ENCODE measurements at places on chromosomes 6 and 20.

GRCh38 chr6:148492654-148493290 lies 150.1 kb downstream of the SASH1 start:
- no peak for DNase-seq

- DNase-seq, result no peak
Measured at GRCh38 chr6:149065658-149066556, 251.6 kb upstream of the TAB2 start.

- no peak for DNase-seq
Measured at GRCh38 chr6:166306378-166307081, 1.7 kb downstream of the PRR18 start.

DNA sequence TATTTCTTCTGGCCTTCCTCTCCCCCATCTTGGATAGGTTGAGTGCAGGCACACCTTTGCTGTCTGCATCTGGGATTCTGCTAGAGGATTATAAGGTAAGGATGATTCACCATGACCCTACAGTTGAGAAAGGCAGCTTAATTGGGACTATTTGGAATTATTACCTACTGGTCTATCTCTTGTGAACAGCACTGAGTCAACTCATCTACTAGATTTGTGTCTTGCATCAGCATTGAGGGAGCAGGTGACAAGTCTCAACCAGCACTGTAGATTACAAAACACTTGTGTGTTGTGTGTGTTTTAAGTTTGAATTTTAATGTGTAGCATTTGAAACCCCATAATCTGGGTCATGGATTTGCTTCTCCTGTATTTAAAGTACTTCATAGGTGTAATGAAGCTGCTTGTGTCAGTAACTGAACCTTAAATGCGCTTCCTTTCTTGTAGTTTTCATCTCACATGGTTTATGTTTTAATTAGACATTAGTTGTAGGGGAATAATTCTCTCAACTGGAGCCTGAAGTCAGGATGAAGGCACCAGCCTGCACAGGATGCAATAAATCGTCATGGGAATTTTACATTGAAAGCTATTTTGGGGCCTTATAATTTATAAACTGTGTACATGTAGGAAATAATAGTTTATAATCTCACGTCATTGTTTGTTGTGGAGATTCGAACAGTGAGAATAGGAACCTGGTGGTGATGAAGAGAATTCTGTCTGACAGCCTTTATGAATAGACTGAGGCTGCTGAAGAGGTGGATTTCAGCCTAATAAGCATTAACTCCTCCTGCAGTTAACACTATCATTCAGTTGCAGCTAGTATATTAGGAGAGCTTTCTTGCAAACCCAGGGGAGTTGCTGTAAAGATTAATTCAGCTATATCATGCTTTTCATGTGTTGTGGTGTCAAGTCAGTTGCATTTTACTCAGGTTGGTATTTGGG lies 125.1 kb downstream of the JARID2 start:
- no peak for DNase-seq
